Foreskin keratinocyte (primary cell): ENCODE measurements at places on chromosomes 7 and 10.

GRCh38 chr10:98956576-98957260, 278.9 kb downstream of the HPSE2 start:
- no peak for DNase-seq

DNA sequence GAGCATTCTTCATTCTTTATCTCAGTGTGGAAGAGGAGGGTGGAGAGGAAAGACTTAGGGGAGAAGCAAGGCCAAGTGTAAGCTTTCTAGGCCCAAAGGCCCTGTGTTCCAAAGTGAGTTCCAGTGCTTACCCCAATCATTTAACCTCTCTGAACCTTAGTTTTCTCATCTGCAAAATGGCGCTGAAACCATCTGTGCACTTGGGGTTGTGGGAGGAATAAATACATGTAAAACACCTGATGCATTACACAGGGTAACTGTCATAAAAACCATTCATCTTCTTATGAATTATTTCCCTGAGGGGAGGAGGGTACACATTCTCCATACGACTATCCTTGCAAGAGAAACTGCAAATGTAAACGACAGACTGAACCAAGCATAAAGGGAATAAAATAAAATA, 19.0 kb downstream of the PIK3AP1 start:
- no peak for DNase-seq

DNA sequence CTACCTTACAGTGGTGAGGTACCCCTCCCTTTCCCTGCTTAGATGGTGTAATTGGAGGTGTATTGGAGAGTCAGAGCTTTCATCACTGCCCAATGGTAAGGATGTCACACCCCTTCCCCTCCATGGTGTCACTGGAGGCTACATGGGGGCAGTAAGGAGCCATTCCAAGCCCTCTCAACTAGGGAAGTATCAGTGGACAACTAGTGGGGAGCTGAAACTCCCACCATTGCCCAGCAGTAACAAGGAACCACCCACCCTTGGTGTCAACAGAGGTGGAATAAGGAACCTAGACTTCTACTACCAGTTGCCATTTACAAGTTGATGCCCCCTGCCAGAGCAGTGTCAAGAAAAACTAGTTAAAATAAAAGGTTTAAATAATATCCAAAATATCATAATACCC, 2.8 kb upstream of the HIBADH start:
- DNase-seq = no peak

DNA sequence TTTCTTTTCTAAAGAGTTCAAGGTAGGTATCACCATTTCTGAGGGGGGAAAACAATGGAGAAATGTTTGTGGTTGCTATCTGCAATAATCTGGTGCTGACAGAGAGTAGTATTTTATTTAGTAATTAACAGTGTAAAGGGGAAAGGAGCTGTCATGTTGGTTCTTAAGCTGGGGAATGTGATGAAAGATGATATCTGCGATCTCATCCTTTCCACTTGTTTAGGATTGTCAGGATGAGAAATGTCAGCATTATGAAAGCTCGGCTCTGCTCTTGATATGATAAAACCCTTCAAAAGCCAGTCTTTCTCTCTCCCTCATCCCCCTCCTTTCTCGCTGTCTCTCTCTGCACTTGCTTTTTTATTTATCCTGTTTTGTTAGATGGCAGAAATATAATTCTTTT, 106.1 kb downstream of the POU6F2 start:
- DNase-seq = no peak

- DNase-seq = no peak
Measured at GRCh38 chr10:49781247-49781646, 19.1 kb upstream of the OGDHL start.

DNA sequence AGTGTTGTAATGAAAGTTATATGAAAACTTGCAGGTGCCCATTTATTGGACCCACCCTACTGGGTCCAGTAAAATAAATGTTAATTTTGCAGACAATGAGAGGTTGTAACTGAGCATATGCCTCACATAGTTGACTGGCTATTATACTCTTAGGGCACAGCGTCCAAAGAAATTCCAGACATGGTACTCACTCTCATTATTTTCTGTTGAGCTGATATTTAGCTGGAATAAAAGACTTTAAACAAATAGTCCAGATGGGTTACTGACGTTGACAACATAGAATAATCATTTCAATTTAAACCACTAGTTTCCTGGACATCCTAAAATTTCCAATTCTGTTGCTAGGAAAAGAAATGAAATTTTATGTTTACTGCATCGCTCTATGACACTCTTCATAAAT, 174.5 kb downstream of the ZNF365 start:
- no peak for DNase-seq

- DNase-seq = no peak
Measured at GRCh38 chr10:63468947-63469346, 3.2 kb upstream of the JMJD1C start.

GRCh38 chr7:77569514-77570232, 32.6 kb downstream of the PTPN12 start:
- DNase-seq = no peak

GRCh38 chr10:70137135-70137534, 4.5 kb upstream of the AIFM2 start:
- DNase-seq = no peak

GRCh38 chr7:512541-513311, 6.9 kb downstream of the PDGFA start:
- no peak for DNase-seq

DNA sequence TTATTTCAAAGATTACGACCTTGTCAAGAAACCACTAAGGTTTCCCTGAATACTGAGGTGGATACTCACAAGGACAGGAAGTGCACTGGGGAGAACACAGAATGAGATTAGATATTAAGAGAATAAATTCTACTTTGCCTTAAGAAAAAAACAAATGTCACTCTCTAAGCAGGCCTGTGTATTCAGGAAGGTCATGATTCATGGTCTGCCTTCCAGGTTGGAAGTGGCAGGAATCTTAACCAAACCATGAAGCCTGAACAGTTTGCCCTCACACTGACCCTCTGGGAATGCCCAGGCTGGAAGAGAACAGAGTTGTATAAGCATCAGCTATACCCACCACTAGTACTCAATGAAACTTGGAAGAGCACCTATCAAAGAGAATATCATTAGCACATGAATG, 227.6 kb downstream of the DGKI start:
- no peak for DNase-seq

GRCh38 chr7:100376066-100376465, 2.8 kb downstream of the PILRA start:
- DNase-seq = no peak

DNA sequence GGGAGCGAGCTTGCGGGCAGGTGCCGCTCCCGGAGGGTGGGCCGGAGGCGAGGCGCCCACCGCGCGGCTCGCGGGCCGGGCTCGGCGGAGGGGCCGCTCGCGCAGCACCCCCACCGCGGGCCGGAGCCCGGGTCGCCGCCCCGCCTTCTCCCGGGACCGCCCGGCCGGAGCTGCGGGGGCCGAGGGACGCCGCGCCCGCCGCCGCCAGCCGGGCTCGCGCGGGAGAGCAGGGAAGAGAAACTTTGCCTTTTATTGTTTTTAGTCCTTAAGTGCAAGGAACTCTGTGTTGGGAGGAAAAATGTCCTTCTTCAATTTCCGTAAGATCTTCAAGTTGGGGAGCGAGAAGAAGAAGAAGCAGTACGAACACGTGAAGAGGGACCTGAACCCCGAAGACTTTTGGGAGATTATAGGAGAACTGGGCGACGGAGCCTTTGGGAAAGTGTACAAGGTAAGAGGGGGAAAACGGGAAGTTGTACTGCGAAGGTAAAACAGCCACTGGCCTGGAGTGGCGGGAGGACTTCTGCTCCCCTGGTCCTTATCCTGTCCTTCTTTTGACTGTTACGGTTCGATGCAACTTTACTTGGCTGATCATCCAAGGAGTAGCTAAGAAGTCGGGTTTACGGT, 620 bp downstream of the SLK start:
- DNase-seq = peak; percentile 17

DNA sequence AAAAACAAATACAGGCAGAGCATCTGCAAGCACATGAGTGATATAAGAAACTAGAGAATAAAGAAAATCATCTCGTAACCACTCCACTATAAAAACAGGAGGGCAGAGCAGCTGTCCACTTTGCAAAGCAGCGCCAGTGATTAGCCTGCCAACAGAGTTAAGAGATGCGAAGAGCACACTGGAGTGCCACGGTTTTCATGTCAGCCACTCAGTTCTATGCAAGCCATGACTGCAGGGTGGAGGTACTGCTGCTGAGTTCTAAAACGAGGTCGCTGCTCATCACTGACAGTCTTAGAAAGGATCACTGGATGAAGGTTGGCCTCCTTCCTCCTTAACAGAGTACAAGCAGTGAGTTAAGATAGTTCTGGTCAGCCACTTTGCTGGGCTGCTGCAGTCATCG, 58.5 kb downstream of the FGFR2 start:
- DNase-seq = no peak

GRCh38 chr10:110083884-110084283, 76.1 kb downstream of the ADD3 start:
- no peak for DNase-seq

- no peak for DNase-seq
Measured at GRCh38 chr10:3951993-3952392, 167.0 kb upstream of the KLF6 start.

- DNase-seq = no peak
Measured at GRCh38 chr10:118405928-118406327, 63.8 kb upstream of the FAM204A start.

DNA sequence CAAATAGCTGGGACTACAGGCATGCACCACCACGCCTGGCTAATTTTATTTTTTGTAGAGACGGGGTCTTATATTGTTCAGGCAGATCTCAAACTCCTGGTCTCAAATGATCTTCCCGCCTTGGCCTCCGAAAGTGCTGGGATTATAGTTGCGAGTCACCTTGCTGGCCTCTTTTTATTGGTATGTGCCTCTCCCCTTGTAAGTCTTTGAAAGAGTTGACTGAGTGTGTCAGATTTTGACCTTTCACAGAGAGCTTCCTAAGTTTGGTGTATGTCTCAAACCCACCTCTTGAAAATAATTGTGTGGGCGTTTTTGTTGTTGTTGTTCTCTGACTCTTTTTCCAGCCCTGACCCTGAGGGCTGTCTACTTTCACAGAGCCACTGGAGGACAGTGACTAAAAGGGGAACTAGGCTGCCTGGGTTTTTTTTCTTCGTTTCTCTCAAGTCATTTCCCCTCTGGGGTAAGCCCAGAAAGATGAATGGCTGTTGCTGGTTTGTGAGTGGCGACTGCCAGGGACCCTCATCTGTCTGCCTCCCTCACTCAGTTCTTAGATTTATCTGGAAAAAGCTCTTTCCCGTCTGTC, 262.8 kb downstream of the ZEB1 start:
- no peak for DNase-seq

GRCh38 chr10:44260286-44260928, 124.5 kb downstream of the CXCL12 start:
- DNase-seq = no peak

GRCh38 chr10:50674469-50675254, 50.9 kb upstream of the SGMS1 start:
- DNase-seq = no peak

DNA sequence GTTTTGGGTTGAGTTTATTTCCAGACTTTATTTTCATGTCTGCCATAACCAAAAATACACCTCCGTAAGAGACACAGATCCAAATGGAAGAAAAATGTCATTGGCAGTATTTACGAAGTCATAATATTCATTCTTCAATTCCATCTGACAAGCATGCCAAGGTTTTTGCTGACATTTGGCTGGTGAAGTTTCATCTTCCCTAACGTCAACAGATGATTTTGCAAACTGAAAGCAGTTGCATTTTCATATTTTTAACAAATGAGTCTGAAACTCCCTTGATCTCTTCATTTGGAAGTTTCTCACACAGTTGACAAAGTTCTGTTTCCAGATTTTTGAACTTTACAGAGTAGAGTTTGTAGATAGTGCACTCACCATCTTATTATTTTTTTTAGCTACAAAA, 114.5 kb downstream of the CALN1 start:
- DNase-seq = no peak
